Glomerular endothelial cell (primary cell): ENCODE measurements at places on chromosomes 5 and 9. TPM values are rescaled to one million over a fixed set of nuclear protein-coding genes. Genes with fewer than 3 reads are reported as not detected.

NSG2 gene
- not detected in 2 replicates for total RNA-seq

DHFR gene
- total RNA-seq, result 6.8 and 18.0 TPM in 2 replicates

IL11RA gene
- 5.7 and 9.3 TPM in 2 replicates for total RNA-seq

ARSK gene
- total RNA-seq, result 7.5 and 11.9 TPM in 2 replicates

CARD9 gene
- total RNA-seq, result 0.15 and 0.23 TPM in 2 replicates

LOX gene
- total RNA-seq, result 31.0 and 164 TPM in 2 replicates

CER1 gene
- not detected in 2 replicates for total RNA-seq

ESM1 gene
- 188 and 285 TPM in 2 replicates for total RNA-seq

DNAH5 gene
- total RNA-seq, result 2.0 and 6.6 TPM in 2 replicates

SLC6A3 gene
- not detected in 2 replicates for total RNA-seq

CACNA1B gene
- 0.15 and 0.41 TPM in 2 replicates for total RNA-seq

PKD2L2 gene
- not detected in 2 replicates for total RNA-seq

PDE4D gene
- total RNA-seq, result 11.8 and 27.4 TPM in 2 replicates

C5orf58 gene
- total RNA-seq, result not detected in 2 replicates

SNX24 gene
- 15.9 and 16.2 TPM in 2 replicates for total RNA-seq

TRPM3 gene
- total RNA-seq, result not detected in 2 replicates

RARS1 gene
- total RNA-seq, result 91.1 and 91.2 TPM in 2 replicates

ST6GALNAC6 gene
- total RNA-seq, result 70.4 and 72.0 TPM in 2 replicates

DPYSL3 gene
- 67.0 and 145 TPM in 2 replicates for total RNA-seq

MCIDAS gene
- not detected in 2 replicates for total RNA-seq

CNTFR gene
- total RNA-seq, result not detected in 2 replicates

BBLN gene
- total RNA-seq, result 274 and 308 TPM in 2 replicates

GARIN3 gene
- not detected in 2 replicates for total RNA-seq

LTC4S gene
- not detected in 2 replicates for total RNA-seq

PCDH12 gene
- 42.8 and 67.3 TPM in 2 replicates for total RNA-seq

FXN gene
- total RNA-seq, result 14.6 and 21.0 TPM in 2 replicates

MSX2 gene
- 0.53 and 0.87 TPM in 2 replicates for total RNA-seq

NUTM2F gene
- not detected in 2 replicates for total RNA-seq

PCDHGA4 gene
- total RNA-seq, result 5.7 and 9.2 TPM in 2 replicates

PCDHA5 gene
- 0.18 TPM in 1 of 2 replicates, not detected in the other for total RNA-seq

ZNF366 gene
- 33.7 and 45.4 TPM in 2 replicates for total RNA-seq

TCF7 gene
- 1.3 and 1.6 TPM in 2 replicates for total RNA-seq

TGFBI gene
- 110 and 125 TPM in 2 replicates for total RNA-seq

FLT4 gene
- total RNA-seq, result 97.3 and 203 TPM in 2 replicates
